Retinal pigment epithelial cell (primary cell): ENCODE measurements at places on chromosomes 12 and 14.

DNA sequence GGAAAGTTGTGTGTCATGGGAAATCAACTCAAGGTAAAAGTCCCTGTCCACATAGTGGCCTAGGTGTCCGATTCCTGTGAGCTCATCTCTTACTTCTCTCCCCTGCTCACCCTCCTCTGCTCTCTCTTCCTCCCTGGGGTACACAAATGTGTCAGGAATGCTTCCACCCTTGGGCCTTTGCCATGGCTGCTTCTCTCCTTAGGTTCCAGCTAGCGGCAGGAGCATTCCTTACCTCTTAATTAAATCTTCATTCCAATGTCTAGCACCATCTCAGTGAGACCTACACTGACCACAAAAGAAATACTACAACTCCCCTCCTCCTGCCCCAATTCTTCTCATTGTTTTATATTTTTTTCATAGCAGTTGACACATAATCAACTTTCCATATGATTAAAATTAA lies 298.6 kb downstream of the PDZRN4 start:
- peak; percentile 51 for DNase-seq

GRCh38 chr14:80446356-80446755 lies 235.1 kb upstream of the DIO2 start:
- DNase-seq = no peak

DNA sequence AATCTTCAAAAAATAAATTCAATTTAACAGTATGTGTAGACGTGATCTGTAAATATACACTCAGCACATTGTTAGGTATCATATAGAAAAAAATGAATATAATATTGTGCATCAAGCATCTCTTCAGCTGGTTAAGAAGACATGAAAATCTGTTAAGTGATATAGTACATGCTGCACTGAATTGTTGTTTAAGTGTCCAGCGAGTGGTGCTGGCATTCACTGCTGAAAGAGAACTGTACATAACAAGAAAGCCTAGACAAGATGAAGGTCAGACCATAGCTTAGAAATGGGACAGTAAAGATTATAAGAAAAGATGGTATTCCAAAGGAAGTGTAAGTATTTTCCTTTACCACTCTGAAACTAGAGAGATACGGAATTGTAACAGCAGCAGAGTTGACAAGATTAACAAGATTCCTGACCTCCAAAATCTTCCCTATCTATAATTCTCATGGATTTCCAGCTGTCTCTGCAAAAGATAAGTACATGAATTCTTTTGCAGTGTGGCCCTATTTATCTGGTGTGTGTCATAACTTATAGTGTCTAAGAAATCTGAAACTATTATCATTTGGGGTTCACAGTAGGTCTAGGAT lies 198.6 kb downstream of the FLRT2 start:
- DNase-seq = no peak

GRCh38 chr12:130204541-130204953 lies 42.3 kb downstream of the FZD10 start:
- no peak for DNase-seq
